ENCODE measurements at places on chromosomes 5 and 9.

DNA sequence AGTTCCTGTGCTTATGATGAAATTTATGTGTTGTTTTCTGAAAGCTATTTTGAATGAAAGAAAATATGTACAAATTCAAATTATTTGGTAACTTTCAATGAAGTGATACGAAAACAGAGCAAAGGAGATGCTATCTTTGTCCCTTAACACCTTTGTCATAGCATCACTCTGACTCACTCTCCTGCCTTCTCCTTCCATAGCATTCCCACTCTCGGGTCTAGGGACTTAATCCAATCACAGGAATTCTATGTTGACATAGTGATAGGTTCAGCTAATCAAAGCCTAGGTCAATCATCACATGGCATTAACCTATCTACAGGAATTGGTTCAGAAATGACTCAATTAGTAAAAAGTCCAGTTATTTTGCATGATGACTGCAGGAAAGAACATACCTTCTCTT lies 464.7 kb upstream of the RORB start:
- DNase-seq: no peak

DNA sequence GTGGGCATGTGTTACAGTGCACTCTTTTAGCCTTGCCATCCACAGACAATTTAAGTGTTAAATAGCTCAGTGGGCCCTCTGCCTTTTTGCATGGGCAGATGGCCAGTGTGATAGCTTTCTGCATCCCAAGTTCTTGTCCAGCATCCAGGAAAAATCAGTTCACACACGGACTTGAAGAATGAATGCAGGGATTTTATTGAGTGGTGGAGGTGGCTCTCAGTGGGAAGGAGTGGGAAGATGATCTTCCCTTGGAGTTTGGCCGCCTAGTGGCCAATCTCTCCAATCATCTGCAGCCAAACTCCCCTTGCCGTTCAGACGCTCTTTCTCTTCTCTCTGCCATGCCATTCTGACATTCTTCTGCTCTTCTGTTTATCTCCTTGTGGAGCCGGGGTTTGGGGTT lies 322.4 kb upstream of the GRAMD2B start:
- DNase-seq: no peak

DNA sequence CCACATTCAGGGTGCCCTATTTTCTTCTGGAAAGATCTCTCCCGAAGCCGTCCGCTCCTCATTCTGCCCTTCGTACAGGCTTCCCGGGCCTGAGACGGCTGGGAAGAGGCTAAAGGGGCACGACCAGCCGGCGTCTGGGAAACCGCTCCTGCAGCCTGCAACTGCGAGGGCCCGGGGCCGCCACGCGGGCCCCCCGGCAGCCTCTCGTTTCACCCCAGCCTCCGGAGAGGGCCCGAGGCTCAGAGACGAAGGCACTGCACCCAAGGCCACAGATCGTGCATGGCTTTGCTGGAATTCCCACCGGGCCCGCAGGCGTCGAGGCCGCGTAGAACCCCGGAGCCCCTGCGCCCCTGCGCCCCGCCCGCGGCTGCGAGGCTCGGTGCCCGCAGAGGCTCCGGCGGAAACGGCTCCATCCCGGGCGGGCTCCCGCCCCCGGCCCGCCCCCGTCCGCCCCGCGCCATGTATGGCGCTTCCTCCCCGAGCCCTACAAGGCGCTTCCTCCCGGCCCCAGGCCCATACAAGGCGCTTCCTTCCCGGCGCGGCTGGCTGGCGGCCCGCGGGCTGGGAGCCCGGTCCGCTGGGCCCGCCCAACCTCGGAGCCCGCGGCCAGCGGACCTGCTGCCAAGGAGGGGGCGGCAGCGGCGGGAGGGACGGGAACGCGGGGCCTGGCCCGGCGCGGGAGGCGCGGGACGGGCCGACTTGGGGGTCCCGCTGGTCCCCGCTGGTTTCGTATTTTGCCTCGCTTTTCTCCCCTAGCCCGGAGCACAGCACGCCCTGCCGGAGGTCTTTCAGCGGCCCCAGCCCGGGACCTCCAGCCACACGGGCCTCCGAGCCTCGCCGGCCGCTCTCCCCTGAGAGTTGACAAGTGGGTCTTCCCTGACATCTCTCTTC lies 26.6 kb downstream of the EGR1 start:
- peak; percentile 69 for DNase-seq

GRCh38 chr5:153136910-153137614 lies 353.4 kb upstream of the GRIA1 start:
- DNase-seq: no peak

GRCh38 chr9:14107495-14107894 lies 206.4 kb downstream of the NFIB start:
- DNase-seq: no peak

- DNase-seq: peak; percentile 10
Observed at GRCh38 chr9:93827545-93828330, 127.4 kb downstream of the BARX1 start.

- DNase-seq: no peak
Observed at GRCh38 chr9:85727500-85727899, 14.3 kb downstream of the AGTPBP1 start.

DNA sequence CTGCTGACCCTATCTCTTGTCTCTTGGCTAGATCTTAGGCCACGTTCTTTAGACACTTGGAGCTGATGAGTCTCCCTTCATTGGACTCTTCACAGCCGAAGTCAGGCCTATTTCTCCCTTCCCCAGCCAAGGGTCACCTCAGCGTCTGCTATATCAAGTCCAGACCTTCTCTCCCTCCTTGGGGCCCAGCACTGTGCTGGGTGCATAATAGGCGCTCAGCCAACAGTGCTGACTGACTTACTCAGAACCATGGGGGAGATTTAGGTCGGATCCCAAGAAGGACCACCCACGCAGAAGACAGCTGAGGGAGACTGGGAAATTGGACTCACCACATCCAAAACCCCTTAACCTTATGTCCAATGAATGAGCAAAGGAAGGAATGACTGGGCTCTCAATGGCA lies 5.6 kb upstream of the AMBP start:
- DNase-seq: no peak

- no peak for DNase-seq
Observed at GRCh38 chr9:110820381-110820780, 151.8 kb downstream of the MUSK start.

DNA sequence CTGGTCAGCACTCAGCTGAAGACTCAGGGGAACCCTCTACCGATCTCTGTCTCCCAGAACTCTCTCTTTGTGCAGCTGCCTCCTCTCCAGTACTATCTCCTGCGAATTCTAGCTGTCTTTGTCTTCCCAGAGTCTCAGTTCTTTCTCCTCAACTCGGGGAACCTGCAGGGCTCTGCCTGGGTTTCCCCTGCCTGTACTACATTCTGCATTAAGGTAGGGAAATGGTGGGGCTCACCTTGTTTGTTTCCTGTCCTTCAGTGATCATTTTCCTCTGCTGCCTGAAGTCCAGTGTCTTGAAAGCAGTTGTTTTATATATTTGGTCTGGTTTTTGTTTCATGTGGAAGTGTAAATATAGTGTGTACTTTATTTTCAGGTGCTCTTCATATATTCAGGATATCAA lies 43.1 kb upstream of the IGFBPL1 start:
- no peak for DNase-seq

DNA sequence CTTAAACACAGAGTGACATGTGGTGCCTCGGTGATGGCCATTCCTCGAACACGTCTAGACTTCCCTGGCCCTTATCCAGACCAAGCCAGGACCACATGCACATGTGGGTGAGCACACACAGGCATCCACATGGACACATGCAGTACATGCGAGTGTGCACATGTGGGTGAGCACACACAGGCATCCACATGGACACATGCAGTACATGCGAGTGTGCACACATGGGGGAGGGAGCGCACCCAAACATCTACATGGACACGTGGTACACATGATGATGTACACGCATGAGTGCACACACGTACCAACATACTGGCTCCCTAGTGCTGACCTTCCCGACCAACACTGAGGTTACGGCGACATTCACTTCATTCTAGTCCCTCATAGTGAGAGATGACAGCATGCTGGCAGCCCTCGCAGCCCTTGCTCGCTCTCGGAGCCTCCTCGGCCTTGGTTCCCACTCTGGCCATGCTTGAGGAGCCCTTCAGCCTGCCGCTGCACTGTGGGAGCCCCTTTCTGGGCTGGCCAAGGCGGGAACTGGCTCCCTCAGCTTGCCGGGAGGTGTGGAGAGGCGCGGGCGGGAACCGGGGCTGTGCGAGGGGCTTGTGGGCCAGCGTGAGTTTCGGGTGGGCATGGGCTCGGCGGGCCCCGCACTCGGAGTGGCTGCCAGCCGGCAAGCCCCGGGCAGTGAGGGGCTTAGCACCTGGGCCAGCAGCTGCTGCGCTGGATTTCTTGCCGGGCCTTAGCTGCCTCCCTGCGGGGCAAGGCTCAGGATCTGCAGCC lies 186.8 kb downstream of the HSPA4 start:
- DNase-seq: no peak

DNA sequence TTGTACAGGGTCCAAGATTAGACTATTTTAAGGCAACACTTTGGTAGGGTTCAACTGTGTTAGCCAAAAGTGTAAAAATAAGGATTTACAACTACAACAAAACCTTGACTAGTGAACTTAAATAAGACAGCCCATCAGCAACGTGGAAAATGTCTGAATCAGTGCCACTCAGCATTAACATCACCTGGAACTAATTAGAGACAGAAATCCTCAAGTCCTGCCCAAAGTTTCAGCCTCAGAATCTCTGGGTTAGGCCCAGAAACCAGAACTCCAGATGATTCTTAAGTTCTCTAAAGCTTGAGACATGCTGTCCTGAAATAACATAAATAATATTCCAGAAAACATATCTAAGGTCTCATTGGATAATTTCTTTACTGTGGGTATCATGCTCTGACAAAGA lies 118.6 kb downstream of the SEMA6A start:
- DNase-seq: no peak

GRCh38 chr5:122236270-122237040 lies 75.6 kb upstream of the SNCAIP start:
- no peak for DNase-seq

- no peak for DNase-seq
Observed at GRCh38 chr9:98888801-98889421, 54.8 kb upstream of the COL15A1 start.

DNA sequence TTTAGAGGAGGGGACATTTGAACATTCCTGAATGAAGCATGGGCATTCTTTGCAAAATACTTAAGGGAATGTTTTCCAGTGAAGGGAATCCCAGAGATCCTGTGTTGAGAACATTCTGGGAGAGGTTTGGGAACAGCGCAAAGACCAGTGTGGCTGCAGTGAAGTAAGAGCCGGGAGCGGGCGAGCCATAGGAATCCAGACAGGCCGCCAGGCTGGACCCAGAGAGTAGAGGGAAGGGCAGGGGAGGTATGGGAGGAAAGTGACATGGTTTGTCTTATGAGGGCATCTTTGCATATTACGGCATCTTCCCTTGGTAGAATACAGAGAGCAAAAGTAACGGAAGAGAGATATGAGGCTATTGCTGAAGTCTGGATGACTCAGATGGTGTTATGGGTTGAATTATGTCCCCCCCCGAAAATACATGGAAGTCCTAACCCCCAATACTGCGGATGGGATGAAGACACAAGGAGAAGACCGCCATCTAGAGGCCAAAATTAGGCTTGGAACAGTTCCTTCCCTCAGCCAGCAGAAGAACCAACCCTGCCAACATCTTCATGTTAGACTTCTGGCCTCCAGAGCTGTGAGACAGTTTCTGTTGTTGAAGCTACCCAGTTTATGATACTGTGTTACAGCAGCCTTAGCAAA lies 268.2 kb downstream of the MAST4 start:
- DNase-seq: no peak

GRCh38 chr5:12936221-12936620 lies 1008.3 kb downstream of the DNAH5 start:
- DNase-seq: no peak

DNA sequence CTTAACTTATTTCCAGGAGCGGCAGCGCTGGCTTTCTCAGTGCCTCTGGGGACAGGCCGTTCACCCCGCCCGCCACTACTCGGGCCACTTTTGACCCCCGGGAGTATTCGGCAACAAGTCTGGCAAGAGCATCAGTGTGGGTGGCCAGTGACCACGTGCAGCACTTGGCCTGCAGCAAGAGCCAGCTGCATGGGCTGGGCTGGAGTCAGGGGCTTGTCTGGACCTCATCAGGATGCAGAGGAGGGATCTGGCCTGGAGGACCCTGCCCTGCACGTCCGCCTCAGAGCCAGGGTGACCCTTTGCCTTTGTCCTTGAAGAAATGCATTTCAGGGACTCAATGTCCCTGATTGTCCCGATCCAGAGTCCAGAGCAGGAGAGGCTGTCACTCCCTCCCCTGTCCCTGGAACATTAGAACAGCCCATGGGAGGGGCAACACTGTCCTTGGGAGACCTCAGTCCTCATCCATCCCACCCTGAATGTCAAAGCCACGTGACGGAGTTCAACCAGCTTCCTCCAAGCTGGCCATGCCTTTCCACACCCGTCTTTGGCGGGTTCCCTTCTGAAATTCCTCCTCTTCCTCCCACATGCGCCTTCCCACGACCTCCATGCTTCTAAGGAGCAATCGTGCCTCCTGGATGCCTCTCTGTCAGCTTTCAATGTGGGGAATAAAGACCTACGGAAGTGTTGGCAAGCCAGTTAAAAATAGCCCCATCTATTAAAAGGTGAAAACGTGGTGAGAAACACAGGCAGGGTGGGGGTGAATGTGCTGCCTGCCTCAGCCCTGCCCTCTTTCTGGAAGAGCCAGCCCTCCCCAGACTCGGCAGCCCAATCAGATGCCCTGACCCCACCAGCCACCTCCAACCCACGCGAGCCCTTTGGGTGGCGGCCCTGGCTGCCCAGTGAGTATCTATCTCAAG lies 99.0 kb downstream of the OLFM1 start:
- no peak for DNase-seq

DNA sequence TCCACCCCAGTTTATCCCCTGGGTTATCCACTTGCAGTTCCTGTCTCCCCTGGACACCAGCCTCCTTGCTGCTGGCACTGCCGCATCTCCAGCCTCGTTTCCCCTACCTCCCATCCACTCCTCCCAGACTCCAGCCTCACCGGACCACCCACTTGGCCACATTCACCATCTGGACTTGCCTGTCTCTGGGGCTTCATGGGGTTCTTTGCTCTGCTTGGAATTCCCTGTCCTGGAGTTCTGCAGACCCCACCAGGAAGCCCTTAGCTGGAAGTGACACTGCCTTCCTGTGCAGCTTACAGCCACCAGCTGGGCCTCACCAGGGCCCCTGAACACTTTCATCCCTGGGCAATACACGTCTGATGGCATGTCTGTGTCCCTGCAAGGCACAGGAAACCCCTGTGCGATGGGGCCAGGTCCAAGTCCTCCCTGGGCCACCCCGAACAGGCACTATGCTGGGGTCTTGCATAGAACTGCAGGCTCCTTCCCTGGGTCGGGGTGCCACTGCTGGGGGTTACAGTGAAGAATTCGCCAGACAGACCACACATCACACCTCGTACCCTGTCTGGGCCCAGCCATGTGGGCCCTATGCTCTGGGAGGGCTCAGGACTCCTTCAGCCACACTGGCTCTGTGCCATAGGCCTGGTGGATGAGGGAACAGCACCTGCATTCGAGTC lies 3.0 kb downstream of the FLT4 start:
- no peak for DNase-seq

Data from stimulated activated CD4-positive, alpha-beta T cell treated with anti-CD3 and anti-CD28 coated beads, TNF-alpha, amount 100 ng/mL, for 48 hours (primary cell).